ENCODE measurements at places on chromosomes 6 and 20.

GRCh38 chr6:129402244-129402643 lies 307.7 kb downstream of the ARHGAP18 start:
- DNase-seq, result no peak

DNA sequence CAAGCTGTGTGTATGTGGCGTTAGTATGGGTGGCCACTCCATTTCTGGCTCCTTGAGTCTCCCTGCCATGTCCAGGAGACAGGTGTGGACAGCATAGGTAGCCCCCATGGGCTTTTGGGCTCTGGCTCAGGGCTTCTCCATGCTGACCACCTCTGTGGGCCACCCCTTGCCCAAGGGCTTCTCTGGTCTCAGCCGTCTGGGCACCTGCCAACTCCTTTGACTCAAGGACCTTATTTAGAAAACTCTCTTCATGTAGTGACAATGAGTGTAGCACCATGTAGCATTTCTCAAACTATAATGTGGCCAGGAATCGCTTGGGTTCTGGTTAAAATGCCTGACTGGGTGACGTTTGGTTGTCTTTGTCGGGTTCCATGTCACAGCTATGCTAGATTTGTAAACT lies 5.1 kb upstream of the GTSF1L start:
- DNase-seq, result no peak

GRCh38 chr20:44056010-44056698 lies 130.8 kb downstream of the JPH2 start:
- DNase-seq, result peak; percentile 59

DNA sequence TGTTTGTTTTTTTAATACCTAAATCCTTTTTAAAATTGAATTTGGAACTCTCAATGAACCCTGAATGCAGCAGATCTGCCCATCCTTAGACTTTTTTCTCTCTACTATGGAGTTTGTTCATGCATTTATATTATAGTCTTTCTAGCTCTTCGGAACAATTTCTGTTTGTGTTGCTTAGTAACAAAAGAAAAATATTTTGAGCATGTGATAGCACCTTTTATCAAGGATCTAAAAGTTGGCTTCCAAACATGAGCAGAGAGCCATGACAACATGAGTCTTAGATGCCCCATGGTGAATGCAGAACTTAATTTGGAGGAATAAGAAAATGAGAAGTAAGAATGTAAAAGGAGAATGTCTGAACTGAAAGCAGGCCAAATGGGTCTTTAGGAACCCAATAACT lies 133.7 kb downstream of the EDN1 start:
- DNase-seq, result no peak

GRCh38 chr6:121040831-121041230 lies 293.4 kb downstream of the TBC1D32 start:
- DNase-seq, result no peak

GRCh38 chr20:35837577-35838195 lies 65.9 kb downstream of the PHF20 start:
- no peak for DNase-seq

- DNase-seq, result no peak
These were observed 12.9 kb downstream of the SPINT3 start for GRCh38 chr20:45502561-45502960.

GRCh38 chr6:32668226-32668747 lies 1.8 kb upstream of the HLA-DQB1 start:
- peak; percentile 27 for DNase-seq

DNA sequence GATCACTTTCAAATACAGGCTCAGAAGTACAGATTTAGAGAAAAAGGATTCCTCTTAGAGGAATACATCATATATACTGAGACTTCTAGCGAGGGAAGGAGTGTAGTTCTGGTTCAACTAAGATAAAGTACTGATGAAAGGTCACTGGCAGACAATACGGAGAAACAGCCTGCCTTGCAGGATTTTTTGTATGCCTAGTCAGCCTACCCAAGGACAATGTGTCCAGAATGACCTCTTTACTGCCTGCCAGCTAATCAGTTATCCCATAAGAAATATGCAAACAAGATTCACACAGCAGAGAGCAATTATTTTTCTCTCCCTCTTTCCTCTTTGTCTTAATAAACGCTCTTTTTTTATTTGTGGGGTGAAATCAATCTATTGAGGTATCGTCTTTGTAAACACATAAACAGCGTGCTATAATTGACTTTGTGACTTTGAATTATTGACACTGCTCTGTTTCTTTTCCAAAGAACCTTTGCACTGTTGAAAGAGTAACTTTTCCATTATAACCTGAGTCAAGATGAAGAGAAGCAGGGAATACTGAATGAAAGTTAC lies 1.4 kb upstream of the TSPYL4 start:
- DNase-seq, result no peak

DNA sequence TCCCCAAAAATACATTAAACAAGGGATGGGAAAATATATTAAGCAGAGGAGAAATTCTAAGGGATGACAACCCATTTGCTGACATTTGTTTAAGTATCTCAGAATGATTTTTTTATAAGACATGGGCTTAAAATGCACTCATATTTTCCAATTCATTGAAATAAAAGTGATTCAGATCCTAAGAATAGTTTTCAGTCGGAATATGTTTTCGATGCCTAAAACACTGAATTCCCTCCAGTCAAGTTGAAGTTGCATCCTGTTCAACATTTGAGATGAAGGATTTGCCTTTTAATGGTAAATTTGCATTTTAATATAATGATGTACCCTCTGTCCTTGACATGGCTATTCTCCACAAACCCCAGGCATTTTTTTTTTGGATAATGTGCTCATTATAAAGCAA lies 79.3 kb downstream of the PTCHD4 start:
- no peak for DNase-seq

GRCh38 chr6:119077391-119077642 lies 1.1 kb downstream of the FAM184A start:
- no peak for DNase-seq

- peak; percentile 54 for DNase-seq
These were observed 1.1 kb upstream of the SYTL3 start for GRCh38 chr6:158648682-158649131.

- DNase-seq, result no peak
These were observed 82.7 kb downstream of the UST start for GRCh38 chr6:148829415-148830101.

Data from stimulated activated naive CD8-positive, alpha-beta T cell treated with anti-CD3 and anti-CD28 coated beads, Interleukin-15, amount 100 ng/mL, for 72 hours (primary cell).